SHP77 treated with DMSO at 0.1 percent for 48 hours (cell line): ENCODE measurements at places on chromosomes 3 and 15.
A peak's percentile ranks its signal among the peaks of the same experiment; 100 is the strongest.

- no peak for DNase-seq
Measured at GRCh38 chr15:59434481-59434880, 3.5 kb upstream of the FAM81A start.

GRCh38 chr15:53527996-53528395 is 231.5 kb downstream of the WDR72 start:
- no peak for DNase-seq

GRCh38 chr15:39961051-39961450 is 27.1 kb downstream of the EIF2AK4 start:
- DNase-seq, result no peak

- no peak for DNase-seq
Measured at GRCh38 chr15:26939398-26939797, 31.6 kb upstream of the GABRG3 start.

- no peak for DNase-seq
Measured at GRCh38 chr3:53846134-53846850, at the start of the genes CHDH and IL17RB. Gene CHDH, minus strand, starts transcription at chr3:53846419. Its CDS starts 22,411 bp downstream, at chr3:53824008. Gene IL17RB, plus strand, starts transcription at chr3:53846568. Its CDS starts 21 bp downstream, at chr3:53846589.

- no peak for DNase-seq
Measured at GRCh38 chr15:70151462-70151861, 53.7 kb upstream of the TLE3 start.

DNA sequence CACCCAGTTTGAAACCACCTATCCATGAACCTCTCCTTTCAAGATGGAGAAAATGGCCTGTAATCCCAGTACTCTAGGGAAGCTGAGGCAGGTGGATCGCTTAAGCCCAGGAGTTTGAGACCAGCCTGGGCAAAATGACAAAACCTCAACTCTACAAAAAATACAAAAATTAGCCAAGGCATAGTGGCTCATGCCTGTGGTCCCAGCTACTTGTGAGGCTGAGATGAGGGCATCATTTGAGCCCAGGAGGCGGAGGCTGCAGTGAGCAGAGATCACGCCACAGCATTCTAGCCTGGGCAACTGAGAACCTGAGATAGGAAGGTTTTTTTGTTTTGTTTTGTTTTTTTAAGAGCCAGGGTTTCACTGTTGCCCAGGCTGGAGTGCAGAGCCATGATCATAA is 5.4 kb downstream of the TKT start:
- DNase-seq, result no peak

DNA sequence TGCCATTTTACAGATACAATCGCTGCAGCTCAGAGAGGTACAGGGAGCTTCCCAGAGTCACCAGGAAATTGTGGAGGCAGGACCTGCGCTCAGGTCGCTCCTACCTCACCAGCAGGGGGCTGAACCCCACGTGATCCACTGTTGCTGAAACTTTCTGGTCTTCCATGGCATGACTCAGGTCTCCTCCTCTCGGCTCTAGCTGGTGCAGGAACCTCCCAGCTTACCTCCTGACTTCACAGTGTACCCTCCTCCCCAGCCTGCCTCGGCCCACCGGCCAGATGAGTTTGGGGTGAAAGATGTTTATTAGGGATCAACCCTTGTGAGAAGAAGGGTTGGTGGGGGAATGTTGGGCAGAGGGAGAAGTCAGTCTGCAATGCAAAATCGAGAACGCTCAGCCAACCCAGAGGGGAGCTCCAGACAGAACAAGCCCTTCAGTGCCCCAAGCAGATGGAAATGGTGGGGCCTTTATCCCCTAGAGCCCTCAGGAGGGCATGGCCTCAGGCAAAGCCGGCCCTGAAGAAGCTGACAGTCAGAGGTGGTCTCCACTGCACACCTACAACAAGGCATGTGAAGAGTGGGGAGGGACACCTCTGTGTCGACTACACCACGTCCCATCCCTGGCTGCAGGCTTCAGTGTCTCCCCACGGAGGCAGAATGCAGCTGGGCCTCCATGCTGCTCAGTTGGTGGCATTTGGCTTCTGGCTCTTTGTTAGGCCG is 118.6 kb upstream of the PRR20G start:
- DNase-seq, result no peak

- DNase-seq, result no peak
Measured at GRCh38 chr15:26087881-26088280, 224.8 kb upstream of the ATP10A start.

- no peak for DNase-seq
Measured at GRCh38 chr3:61778095-61778494, 216.7 kb downstream of the PTPRG start.

DNA sequence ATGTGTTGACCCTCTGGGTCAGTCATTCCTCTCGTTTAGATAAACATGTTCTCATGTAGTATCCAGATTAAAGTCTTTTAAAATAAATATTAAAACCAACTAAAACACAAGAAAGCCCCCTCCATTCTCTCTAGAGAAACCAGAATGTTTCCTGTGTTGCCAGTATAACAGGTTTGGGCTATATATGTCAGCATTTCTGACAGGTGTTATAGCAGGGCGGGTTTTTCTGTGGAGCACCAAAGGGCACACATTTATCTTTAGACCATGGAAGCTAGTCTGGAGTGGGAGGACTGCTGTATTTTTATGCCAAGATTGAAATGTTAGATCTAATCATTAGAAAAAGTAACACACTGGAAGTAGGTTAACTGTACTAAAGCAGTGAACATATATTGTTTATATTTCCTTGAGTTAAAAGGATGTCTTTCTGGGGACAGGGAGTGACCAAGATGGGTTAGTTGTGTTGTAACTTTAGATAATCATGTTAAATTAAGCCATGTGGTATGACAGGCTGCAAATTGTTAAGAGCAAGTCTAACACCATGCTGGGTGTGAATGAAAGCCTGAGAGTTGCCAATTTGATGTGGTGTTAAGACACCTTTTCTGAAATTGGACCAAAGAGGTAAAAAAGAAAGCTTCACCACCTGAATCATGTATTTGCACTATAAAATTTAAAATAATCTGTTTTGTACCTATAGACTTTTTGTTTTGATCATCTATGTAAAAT is 15.6 kb downstream of the KCTD6 start:
- DNase-seq, result no peak

- DNase-seq, result peak; percentile 75
Measured at GRCh38 chr15:40928821-40929659, at the start of gene DLL4. Gene DLL4, plus strand, starts transcription at chr15:40929340. Its CDS starts 329 bp downstream, at chr15:40929669.

DNA sequence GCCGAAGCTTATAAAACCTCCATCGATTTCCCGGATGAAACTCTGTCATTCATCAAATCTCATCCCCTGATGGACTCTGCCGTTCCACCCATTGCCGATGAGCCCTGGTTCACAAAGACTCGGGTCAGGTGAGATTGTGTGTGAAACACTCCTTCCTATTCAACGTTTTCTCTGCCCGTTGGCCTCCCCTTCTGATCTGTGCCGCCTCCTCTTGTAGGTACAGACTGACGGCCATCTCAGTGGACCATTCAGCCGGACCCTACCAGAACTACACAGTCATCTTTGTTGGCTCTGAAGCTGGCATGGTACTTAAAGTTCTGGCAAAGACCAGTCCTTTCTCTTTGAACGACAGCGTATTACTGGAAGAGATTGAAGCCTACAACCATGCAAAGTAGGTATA is 47.4 kb downstream of the SEMA6D start:
- no peak for DNase-seq

DNA sequence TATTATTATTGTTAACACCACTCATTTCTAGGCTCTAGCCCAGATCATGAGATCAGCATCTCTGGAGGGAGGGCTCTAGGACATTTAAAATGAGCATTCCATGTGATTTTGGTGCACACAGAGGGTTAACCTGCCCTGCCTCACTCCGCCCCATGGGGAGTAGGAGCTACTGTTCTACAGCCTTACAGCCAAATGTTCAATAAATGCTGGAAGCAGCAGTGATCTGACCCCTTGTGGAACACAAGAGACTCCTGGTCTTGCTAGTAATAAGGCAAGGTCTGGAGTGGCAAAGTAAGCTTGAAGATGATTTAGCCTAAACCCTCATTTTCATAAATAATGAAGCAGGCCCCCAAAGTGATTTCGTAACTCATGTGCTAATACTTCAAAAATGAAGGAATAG is 166.4 kb upstream of the EOMES start:
- DNase-seq, result no peak

DNA sequence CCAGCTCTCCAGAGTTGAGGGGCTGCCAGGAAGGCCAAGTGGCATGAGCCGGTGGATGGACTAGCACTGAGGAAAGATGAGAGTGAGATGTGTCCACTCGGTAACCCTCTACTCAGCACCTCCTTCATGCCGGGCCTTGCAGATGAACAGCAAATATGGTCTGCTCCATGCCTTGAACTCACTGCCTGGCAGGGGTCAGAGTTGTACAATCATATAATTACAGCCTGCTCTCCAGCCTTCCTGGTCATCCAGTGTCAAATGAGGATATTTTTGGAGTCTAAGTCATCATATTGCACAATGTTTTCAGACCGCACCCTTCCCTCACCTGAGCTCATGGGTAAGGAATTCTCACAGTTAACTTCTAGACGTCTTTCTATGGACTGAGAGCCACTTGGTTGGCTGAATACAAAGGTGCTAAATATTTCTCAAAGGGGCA is 4.9 kb downstream of the MGLL start:
- no peak for DNase-seq

DNA sequence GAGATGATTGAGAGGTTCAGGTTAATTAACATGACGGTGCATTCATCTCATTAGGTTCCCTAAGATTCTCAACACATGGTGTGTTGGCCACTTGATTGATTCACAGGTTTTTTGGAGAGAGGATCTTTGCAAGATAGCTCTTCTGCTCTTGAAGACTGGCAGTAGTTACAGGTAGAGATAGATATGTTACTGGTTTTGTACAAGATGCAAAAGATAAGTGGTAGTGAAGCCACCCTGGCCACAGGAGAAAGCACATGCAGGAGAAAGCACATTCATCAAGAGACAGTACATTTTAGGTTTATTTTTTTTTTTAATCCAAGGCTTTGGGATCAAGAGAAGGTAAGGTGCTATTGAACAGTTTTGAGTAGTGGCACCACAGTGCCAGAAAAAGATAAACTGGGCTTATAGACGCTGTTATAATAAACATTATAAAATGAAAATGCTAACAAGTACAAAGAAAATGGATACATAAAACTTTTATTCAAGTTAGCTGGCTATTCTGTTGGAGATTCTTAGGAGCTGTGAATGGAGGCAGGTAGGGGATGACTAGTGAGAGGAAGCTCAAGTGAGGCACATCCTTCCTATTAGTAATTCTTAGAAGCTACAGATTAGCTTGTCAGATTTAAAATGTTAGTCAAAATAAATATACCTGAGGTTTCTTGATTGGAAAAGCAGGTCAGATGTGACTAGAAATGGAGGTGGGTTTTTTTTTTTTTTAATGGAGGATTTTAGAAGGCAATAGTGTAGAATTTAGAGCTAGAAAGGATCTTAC is 10.8 kb downstream of the SELENOT start:
- DNase-seq, result no peak

- no peak for DNase-seq
Measured at GRCh38 chr3:102733791-102734563, 299.2 kb downstream of the ZPLD1 start.

DNA sequence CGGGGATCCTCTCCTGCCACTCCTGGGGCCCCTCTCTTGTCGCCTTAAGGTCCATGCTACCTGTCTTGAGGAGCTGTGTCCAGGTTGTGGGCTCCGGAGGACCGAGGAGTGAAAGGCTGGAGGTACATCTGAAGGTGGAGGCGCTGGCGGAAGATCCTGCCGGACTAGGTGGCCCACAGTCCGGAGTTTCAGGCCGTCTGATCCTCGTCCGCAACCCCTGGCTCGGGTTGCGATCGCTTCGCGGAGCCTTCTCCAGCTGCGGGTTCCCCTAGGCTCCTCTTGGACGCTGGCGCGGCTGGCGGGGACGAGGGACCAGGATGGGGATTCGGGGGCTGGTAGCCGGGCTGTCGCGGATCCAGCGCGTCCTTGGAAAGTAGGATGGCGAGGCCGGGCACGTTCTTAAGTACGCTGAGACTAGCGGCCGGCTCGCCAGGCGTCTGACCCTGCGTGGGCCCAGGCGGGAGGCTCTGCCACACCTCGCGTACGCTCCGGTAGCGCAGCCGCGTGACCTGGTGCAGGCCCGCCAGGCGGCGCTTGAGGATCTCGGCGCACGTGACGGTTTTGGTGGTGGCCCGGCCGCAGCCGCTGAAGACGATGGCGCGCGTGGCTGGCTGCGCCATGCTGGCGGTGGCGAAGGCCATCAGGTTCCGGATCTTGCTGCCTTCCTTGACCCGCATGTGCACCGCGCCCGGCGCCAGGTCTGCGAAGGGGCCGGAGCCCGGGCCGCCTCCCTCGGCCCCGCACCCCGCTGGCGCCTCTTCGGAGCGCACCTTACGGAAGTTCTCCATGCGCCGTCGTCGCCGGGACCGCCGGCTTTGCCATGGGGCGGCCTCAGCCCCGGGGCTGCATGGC is 550 bp downstream of the RPP25 start:
- DNase-seq, result peak; percentile 16

DNA sequence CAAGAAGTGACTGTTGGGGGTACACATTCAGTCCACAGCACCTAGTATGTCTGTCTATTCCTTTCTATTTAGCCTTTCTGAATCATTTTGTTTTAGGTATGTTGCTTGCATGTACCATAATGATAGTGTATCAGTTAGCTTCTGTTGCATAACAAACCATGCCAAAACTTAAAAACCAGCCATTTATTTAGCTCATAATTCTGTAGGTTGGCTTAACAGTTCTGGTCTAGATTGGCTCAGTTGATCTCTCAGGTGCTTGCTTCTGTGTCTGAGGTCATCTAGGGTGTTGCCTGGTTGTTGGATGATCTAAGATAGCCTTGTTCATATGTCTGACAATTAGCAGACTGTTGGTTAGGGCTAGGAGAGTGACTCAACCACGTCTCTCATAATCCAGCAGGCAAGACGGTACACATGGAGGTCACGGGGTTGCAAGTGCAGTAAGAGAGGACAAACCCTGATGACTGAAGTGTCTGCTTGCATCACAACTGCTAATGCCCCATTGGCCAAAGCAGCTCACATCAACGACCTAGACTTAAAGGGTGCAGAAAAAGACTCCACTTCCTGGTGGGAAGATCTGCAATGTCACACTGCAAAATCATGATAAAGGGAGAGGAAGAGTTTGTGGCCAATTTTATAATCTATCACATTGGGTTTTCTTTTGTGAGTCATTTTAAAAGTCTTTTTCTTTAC is 6.8 kb upstream of the PDCD6IP start:
- DNase-seq, result no peak

DNA sequence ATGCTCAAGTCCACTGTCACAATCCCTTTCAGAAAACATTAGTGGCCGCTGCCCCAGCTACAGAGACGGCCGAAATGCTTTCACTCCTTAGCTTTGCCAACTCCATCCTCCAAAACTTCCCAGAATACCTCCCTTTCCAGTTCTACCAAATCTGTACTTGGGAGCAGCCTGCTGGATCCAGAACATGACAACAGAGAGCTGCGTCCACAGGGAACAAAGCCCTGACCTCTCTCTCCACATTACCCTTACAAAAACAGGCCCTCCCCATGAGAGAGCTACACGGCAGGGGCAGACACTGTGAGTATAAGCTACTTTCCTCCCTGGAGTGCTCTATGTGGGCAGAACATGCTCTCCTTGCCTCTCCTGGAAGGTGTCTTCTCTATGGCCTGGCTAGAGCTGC is 6.3 kb downstream of the RBM15B start:
- no peak for DNase-seq
